Stimulated activated CD8-positive, alpha-beta memory T cell treated with anti-CD3 and anti-CD28 coated beads, Interleukin-4, amount 100 ng/mL, for 1 hour (primary cell): ENCODE measurements at places on chromosomes 4 and X.

GRCh38 chr4:185255868-185256267 lies 46.5 kb downstream of the SNX25 start:
- DNase-seq, result no peak

GRCh38 chr4:40962551-40963180 lies 212.9 kb downstream of the NSUN7 start:
- DNase-seq, result no peak

DNA sequence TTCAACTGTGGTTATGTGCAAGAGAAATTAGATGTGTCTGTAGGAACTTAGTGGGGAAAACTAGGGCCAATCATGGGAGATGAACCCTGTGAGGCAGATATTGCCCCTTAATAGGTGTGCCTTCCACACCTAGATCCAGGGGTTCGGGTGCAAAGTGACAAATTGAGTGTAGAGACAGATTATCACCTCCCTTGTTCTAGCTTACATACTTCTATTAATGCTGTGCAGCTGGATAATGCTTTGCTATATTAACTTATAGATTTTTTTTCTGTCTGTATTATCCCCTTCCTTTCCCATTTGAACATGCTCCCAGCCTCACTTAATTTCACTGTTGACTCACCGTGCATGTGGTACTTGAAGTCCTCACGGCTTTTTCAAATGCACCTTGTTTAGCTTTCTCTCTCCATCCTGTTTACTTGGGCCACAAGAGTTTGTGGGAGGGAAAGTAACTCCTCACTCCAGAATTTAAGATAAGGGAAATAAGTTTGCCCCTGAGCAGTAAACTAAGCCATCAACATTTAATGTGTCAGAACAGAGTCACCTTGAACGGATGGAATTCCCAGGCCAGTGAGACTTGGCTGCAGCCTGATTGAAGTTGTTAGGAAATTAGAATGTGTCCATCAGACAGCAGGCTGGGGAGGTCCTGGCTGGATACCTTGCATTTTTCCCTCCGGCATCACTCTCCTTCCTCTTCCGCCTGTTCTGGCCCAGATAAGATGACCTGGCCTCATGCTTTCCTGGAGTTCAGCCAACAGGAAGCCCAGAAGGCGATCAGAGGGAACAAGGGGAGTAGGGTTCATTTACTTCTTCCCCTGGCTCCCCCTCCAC lies 478.4 kb downstream of the BCOR start:
- DNase-seq, result no peak

DNA sequence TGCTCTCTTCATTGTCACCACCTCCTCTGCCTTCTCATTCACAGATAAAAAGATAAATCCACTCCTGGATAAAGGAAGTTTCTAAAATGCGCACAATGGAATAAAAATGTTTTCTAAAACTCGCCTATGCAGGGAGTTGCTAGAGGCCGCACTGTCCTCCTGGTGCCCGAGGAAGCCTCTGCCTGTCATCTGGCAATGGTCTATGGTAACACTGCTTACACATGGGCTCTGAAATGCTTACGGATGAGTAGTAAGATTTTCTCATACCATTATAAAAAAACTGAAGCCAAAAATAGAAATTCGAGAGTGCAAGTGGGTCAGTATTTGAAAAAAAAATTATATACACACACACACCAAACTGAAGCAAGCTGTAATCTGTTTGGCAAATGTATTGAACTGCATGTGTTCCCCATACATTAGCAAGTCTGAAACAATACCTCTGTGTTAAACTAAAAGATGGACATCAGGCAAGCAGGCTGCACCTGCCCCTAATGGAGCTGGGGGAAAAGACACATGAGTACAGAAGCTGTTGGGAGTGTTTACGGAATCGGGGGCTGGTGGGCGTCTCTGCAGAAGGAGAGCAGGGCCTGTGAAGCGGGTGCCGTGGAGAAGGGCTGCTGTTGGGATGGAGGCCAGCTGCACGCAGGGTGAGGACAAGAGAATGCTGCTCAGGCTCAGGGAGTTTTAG lies 103.3 kb upstream of the FAT1 start:
- DNase-seq, result no peak

DNA sequence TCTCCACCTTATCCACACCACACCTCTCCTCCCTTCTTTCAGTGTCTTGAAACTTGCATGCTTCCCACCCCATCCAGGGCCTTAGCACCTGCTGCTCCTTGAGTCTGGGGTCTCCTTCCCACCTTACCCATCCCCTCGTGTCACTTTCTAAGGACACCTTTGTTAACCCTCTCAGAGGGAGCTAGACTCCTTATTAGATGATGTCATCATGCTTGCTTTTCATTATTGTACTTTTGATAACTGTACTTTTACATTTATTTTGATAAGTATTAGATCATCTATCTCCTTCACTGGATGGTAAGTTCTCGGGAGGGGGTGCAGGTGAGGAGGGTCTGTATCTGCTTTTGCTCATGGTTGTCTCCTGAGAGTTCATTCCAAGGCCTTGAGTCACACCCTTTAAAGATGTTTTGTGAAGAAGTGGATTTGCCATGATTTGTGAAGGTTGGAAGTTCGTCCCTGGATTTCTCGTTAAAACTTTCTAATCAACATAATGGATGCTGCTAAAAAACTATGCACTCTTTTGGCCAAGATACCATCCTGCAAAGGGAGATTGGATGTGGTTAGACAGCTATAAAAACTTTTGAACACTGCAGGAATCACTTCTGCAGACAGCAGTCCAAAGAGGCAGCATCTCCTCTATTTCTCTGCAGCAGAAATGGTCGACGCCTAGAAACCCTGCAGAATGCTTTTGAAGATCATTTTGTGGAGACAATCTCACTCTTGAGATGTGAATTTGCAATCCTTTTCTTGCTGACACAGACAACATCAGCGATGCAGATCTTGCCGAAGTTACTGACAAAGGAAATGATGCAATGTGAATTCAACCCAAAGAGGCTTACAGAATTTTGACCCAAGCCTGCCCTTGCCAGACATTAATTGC lies 69.6 kb downstream of the ENPP6 start:
- DNase-seq, result no peak

DNA sequence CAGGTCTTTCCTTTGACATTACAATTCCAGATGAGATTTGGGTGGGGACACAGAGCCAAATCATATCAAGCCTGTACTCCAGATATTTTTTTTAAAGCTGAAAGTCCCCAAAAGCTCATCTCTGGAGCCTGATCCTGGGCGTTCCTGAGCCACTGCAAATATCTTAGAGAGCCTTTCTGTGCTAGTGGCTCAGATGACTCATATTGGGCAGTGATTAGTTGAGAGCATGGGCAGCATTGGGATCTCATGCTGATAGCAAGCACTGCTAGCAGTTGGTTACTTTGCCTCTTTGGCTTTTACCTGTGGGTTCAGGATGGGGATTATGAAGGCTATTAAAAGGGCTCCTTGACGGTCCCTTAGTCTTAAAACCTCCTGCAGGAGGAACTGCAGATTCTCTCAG lies 51.4 kb upstream of the SCRG1 start:
- DNase-seq, result no peak

DNA sequence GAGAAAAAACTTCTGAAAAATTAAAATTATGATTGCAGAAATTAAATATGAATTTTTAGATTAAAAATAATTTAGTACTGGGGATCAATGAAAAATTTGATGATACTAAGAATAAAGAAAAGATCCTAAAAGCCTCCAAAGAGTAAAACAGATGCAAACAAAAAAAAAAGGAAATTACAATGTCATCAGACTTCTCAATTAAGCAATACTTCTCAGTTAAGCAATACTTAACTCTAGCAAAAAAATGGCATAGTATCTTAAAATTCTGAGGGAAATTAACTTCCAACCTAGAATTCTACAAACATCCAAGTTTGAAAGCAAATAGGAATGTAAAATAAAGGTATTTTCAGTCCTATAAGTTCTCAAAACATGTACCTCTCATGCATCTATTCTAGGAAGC lies 141.2 kb upstream of the INTU start:
- no peak for DNase-seq

DNA sequence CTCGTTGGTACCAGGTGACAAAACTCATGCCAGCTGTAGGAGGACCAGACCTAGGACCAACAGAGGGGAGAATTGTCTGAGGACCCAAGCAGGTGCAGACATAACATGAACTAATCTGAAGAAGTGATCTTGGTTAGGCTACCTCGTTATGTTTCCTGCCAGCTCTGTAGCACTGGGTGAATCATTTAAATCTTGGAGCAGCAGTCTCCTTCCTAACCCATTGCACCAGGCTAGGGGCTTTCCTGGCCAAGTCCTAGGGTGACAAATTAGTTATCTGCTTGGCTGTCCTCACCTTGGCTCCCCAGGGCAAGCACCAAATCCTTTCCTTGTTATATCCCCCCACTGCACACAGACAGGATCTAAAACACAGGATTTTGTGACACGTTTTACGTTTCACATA lies 87.8 kb downstream of the WWC2 start:
- no peak for DNase-seq

GRCh38 chr4:162475246-162475645 lies 311.4 kb upstream of the FSTL5 start:
- DNase-seq, result no peak

- DNase-seq, result no peak
These were observed 15.4 kb upstream of the FAM9C start for GRCh38 chrX:13059637-13060499.

- no peak for DNase-seq
These were observed 176.1 kb downstream of the CORIN start for GRCh38 chr4:47661741-47662140.

GRCh38 chrX:79368441-79368840 lies 1.3 kb upstream of the ITM2A start:
- DNase-seq, result no peak

DNA sequence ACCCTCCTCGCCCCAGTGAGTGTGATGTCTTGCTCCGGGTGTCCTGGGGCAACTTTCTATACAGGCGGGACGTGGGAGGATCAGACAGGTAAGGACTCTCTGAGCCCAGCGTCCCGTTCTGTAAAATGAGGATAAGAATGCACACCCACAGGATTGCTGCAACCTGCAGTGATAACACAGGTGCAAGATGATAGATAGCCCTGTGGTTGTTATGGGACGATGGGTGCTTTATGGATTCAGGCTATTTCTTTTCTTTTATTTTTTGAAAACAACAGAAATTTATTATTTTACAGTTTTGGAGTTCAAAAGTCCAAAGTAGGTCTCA lies 28.6 kb downstream of the BEX3 start:
- DNase-seq, result no peak

DNA sequence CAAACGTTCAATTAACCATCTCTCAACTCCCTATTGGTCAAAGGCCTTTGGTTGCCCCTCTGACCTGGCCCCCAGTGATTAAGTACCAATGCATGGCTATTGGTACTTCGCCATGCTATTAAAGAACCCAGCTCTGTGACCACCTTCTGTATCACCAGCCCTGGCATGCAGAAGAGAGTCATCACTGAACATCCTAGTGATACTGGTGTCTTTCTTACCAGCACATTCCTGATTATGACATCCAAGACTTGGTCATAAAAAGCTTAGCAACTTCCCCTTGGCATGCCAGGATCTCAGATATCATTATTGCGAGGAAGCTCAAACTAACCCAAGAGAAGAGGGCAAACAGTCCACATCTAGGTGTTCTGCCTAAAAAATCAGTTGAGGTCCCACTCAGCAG lies 122.3 kb upstream of the OTUD4 start:
- no peak for DNase-seq

GRCh38 chr4:13920901-13921300 lies 293.4 kb upstream of the BOD1L1 start:
- DNase-seq, result no peak

DNA sequence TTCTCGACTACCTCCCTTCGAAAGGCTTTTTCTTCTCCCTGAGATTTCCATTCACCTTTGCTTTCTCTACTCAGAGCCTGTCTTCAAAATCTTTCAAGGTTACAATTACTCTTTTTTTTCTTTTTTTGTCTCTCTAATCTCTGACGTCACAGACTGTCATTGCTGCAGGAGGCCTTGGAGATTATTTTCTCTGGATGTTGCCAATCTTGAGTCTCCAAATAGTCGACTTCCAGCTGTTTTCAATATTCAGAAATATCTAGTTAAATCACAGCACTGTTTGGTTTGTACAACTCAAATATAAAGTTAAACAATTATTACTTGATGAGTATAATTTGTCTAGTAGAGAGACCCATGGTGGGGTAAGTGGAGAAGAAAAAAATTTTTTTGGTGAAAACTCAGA lies 359.0 kb upstream of the BOD1L1 start:
- no peak for DNase-seq
